A549 (cell line): ENCODE measurements at places on chromosomes 1 and 21.

DNA sequence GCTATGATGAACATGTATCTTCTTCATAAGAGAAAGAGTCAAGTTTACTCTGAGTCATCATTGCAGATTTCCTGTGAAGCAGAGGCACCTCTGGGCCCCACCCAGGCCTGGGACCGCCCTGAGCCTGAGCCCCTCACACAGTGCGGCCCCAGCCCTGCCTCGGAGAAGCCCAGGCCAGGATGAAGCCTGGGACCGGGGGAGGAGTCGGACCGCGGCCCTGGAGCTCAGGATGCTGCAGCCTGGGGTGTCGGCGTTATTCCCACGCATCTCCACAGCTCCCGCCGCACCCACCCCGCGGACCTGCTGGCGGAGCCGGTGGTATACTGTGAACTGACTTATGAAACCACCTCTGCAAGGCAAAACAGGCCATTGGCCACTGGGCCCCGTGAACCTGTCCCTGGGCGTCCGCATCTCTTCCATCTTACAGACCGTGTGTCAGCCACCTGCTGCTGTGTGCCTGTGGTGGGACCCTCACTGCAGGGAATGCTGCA lies 2.4 kb upstream of the COL6A1 start:
- DNase-seq = no peak

DNA sequence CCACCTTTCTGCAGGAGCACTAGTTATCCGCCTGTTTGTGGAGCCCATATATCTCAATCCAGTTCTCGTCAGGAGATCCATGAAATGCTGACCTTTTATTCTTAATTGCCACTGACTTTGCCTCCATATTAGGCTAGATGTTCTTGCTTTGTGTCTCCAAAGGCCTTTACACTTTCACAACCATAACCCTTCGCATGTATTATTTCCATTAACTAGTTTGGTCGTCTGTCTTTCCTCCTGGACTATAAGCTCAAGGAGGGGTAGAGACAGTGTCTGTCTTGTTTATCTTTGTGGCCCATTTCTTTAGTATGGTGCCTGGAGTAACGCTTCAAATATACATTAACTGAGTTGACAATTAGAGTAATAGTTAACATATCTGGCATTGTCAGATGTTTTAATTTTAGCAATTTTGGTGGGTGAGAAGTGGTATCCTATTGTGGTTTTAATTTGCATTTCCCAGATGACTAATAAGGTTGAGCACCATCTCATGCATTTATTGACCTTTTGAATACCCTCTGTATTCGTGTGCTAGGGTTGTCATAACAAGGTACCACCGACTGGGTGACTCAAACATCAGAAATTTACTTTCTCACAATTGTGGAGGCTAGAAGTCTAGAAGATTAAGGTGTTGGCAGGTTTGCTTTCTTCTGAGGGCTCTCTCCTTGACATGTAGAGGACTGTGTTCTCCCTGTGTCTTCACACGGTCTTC lies 21.7 kb upstream of the IL12RB2 start:
- no peak for DNase-seq

GRCh38 chr1:165045902-165046301 lies 310.6 kb downstream of the LMX1A start:
- no peak for DNase-seq

GRCh38 chr1:211129776-211130175 lies 4.2 kb downstream of the KCNH1 start:
- DNase-seq = no peak

GRCh38 chr1:176522310-176522845 lies 59.4 kb downstream of the PAPPA2 start:
- no peak for DNase-seq
